ENCODE measurements at places on chromosomes 13 and 19. TPM values are rescaled to one million over a fixed set of nuclear protein-coding genes. Genes with fewer than 3 reads are reported as not detected.

DMRTC2 gene
- polyA plus RNA-seq, result not detected

KLK14 gene
- polyA plus RNA-seq, result not detected

GRK1 gene
- polyA plus RNA-seq, result not detected

FGF22 gene
- not detected for polyA plus RNA-seq

CGB1 gene
- polyA plus RNA-seq, result not detected

NLRP11 gene
- polyA plus RNA-seq, result 0.20 TPM

TTC9B gene
- polyA plus RNA-seq, result not detected

YJEFN3 gene
- polyA plus RNA-seq, result not detected

ADAT3 gene
- 7.4 TPM for polyA plus RNA-seq

TMEM86B gene
- 1.4 TPM for polyA plus RNA-seq

ZNF701 gene
- polyA plus RNA-seq, result 18.3 TPM

EFNA2 gene
- not detected for polyA plus RNA-seq

PRR36 gene
- polyA plus RNA-seq, result not detected

SGCG gene
- polyA plus RNA-seq, result not detected

GNA15 gene
- not detected for polyA plus RNA-seq

ZNF865 gene
- polyA plus RNA-seq, result 0.36 TPM

CEACAM3 gene
- not detected for polyA plus RNA-seq

ZSCAN4 gene
- not detected for polyA plus RNA-seq

AMER2 gene
- not detected for polyA plus RNA-seq

GPR183 gene
- 494 TPM for polyA plus RNA-seq

TNFSF13B gene
- 7.2 TPM for polyA plus RNA-seq
